ENCODE measurements at places on chromosomes 5 and 9. TPM values are rescaled to one million over a fixed set of nuclear protein-coding genes. Genes with fewer than 3 reads are reported as not detected.

- no peak for DNase-seq
Observed at GRCh38 chr9:120736881-120737280, 22.6 kb upstream of the MEGF9 start.

DNA sequence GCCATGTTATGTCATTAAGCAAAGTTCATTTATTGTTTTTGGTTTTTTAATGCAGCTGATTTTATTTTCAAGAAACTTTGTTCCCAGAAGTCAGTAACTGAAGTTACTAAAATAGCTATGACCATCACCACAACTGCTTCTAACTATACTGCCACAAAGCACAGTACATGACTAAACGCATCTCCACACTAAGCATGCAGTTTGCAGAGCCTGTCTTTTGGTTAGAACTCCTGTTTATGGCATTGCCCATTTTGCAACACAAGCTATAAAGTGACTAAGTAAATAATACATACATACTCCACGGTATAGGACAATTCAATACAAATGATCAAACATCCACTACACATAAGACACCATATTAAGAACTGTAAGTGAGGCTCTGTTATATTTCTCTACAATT is 109.7 kb downstream of the MLLT3 start:
- DNase-seq, result no peak

GRCh38 chr5:33712664-33713063 is 179.1 kb downstream of the ADAMTS12 start:
- DNase-seq, result no peak

DNA sequence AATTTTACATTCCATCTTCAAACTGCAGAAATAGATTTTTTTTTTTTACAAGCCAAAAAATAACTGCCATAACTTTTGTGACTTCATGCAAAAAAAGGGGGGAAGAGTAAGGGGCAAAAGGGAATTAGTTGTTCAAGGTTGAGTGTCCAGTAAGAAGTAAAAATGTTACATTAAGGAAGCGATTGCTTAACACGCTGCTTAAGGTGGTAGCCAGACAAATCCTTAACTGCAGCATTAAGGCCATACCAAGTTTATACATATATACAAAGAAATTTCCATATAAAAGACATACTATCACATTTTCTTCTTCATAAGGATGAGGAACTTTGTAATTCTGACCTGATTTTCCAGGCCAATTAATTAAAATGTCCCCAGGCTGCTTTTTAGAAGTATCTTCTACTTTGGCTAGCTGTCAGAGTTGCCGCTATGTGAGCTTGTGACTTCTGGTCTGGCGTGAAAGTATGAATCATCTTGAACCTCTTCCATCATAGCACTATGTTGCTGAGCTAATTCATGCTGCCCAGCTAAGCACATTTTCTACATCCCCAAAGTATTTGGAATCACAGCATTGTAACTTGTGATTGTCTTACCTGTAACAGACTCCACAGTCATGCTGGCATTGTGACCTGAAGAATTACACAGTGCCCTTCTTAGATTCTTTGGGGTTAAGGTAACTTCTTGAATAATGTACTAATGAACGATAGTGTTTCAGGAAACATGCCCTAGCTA is 40.0 kb downstream of the G3BP1 start:
- no peak for DNase-seq

DNA sequence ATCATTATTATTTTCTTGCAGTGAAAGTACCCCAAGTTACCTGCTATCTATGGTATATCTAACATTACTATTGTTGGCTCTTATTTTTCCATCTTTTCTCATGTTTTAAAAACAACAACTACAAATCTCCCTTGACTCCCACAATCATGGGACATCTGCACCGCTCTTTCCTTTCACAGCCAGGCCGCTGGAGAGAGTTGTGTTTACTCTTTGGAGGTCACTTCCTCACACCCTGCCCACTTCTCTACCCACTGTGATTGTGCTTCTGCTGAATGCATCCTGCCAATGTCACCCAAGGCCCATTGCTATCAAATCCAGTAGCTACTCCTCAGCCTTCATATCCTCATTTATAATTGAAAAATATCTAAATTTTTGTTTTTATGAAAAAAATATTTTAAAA is 29.7 kb downstream of the SLC28A3 start:
- DNase-seq, result no peak

DNA sequence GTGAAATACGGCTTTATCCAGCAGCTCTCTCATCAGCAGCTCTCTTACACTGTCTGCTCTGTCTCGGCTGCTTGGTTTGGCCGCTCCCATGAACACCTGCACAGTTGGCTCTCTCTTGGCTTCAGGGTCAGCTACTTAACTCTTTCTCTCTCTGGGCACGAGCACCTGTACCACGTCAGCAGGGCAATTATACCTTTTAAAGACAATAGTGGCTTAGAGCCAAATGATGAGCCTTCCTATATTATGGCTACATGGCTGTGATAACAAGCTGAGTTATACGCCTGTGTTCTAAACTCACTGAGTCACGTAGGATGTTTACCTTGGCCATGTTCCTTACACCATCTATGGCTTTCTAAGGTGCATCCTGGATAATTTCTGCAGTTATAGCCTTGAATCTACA is 69.2 kb upstream of the CTNND2 start:
- no peak for DNase-seq

- DNase-seq, result no peak
Observed at GRCh38 chr5:114780290-114780689, 389.4 kb downstream of the TRIM36 start.

DNA sequence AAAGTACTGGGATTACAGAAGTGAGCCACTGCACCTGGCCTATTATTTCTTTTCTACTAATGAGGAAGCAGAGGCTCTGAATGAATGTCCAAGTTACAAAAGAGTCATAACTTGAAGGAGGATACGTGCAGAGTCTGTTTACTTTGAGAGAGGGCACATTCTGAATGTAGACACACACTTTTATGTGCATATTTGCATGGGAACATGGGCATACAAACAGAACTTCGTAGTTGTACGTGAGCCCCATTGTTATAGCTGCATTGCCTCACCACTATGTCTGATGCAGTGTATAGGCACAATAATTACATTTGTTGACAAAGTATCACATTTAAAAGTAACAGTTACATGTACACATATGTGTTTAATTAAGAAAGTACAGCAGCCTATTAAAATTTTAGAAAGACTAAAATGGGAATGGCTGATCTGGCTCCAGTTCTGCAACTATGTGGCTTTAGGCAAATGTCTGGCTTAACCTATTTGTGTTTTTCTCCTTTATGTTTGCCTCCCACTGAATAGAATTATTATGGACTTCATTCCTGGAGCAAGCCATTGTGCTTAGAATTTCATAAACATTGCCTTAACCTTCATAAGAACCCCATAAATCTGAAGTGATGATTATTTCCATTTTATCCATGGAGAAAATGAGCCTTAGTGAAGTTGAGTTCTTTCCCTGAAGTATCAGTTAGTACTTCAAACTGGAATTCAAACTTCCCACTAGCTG is 3.0 kb upstream of the DPYSL3 start:
- DNase-seq, result no peak

GRCh38 chr9:135275571-135276289 is 188.3 kb downstream of the OLFM1 start:
- DNase-seq, result no peak

DNA sequence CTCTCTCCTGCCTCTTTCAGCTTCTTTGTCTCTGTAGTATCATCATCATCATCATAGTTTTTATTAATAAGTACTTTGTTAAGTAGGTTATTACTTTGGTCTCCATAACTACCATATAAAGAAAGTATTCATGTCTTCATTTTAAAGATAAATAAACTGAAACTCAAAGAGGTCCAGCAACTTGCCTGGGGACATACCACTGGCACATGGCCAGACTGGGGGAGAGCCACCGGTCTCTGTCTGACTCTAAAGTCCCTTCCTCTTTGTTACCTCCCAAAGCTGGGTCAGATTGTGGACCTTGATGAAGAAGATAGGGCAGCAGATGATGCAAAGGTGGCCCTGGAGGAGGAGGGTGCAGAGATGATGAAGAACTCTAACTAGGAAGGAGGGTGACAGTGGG is 8.5 kb downstream of the CDX1 start:
- DNase-seq, result no peak

DNA sequence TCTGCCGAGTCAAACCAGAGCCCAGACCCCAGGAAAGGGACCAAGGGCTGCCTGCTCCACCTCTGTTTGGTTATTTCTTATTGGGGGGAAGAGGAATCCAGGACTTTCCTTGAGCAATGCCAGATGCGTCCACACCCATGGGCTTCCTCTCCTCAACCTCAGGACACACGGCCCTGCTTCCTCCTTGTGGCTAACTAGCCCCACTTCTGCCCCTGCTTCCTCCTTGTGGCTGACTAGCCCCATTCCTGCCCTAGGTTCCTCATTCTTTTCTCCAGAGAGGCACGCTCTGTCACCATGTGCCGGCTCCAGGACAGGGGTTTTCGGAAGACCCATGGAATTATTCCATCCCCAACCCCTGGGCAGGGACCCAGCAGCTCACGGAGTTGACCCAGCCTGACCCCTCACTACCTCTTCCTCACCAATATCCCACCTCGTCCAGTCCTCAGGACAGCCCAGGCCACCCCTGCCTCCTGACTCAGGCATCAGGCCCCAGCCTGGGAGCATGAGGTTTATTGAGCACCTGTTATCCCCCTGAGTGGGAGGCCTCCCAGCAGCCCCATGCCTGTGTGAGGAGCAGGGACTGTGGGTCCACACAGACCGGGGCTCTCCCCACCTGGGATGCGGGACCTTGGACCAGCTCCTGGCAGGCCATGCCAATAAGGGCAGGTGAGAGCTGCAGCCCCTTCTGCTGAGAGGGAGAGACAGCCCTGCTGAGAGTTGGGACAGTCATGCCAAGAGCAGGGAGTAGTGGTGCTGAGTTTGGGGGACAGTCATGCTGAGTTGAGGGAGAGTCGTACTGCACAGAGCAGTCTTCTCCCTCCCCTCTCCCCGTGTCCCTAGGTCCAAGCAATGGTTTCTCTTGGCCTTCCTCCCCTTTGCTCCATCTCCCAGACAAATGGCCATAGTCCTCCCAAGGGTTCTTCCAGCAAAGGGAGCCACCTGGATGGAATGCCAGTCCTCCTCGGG is 11.8 kb upstream of the FCN1 start:
- no peak for DNase-seq

- no peak for DNase-seq
Observed at GRCh38 chr9:32399110-32399815, 14.8 kb downstream of the ACO1 start.

GRCh38 chr9:98391867-98392266 is 136.4 kb upstream of the TBC1D2 start:
- no peak for DNase-seq

DNA sequence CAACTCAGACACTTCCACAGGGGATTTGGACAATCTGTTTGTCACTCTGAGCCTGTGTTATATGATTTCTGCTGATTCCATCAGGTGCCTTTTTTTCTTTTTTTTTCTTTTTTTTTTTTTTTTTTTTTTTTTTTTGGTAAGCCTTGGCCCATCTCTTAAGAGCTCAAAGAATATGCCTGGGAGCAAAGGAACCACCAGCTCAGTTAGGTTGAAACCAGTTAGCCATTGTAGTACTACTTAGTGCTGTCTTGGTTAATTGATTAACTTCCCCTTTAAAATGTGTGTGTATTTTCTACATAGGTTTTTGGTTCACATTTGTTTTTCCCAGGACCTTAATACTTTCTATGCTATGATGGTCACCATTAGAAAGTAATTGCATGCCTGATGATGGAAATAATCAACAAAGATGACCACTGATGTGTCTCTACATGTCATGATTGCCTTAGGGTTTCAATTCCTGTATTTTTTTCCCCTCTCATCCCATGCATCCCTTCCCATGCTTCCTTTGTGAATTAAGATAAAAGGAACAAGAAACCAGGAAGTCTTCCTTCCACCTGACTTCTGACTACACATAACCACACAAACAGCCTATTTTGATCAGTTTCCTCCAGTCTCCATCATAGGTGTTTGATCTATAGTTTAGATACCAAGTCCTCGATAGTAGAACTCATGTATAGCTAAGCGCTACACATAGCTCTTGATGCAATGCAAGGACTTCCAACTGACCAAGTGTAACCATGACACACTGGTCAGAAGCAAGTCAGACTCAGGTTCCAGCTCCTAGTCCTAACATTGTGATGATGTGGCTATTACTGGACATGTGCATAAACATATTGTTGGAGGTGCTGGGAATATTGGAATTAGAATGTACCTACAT is 306.1 kb downstream of the EFNA5 start:
- DNase-seq, result no peak

GRCh38 chr9:16179566-16179965 is 626.7 kb downstream of the CCDC171 start:
- no peak for DNase-seq

- DNase-seq, result no peak
Observed at GRCh38 chr9:93122721-93123221, 11.3 kb downstream of the NINJ1 start.

GRCh38 chr5:29896646-29897045 is 1296.8 kb upstream of the CDH6 start:
- no peak for DNase-seq

DNA sequence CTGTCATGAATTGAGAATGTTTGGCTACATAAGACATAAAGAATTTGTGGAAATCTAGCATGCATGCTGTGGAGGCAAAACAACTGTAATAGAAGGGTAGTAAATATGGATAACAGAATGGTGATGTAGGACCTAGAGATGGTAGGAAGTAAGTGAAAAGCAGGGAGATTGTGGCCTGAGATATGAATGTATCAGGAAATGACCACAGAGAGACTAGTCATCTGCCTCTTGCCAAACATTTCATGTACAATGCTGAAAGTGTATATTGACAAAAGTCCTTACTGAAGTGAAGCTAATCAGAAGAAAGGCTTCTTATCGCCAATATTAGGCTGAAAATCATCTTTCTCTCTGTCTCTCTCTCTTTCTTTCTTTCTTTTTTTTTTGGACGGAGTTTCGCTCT is 873.1 kb upstream of the CTNND2 start:
- DNase-seq, result no peak

DNA sequence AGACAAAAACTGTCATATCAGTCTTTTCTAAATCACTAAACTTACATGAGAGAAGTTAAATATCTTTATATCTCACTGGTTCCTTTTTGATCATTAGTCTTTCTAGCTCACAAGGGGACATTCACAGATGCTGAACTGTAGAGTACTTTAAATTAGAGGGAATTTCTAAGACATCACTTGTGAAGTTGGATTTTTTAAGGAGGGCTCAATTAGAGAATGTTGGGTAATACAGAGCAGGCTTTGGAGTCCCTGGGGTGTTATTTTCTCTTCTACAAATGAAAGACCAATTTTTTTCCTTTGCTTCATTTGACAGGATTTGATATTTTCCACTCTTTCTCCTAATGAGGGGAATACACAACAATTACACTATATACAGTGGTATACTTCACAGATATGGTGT is 48.6 kb upstream of the SPDL1 start:
- no peak for DNase-seq

- no peak for DNase-seq
Observed at GRCh38 chr9:122151267-122151828, 8.2 kb downstream of the NDUFA8 start.

- DNase-seq, result no peak
Observed at GRCh38 chr5:55407059-55407684, 99.4 kb downstream of the MTREX start.

- DNase-seq, result no peak
Observed at GRCh38 chr5:14945450-14945849, 73.9 kb upstream of the ANKH start.

CSF2 gene
- total RNA-seq, result 130 TPM

FASTKD3 gene
- 19.8 TPM for total RNA-seq

CCIN gene
- total RNA-seq, result not detected

SLC31A2 gene
- total RNA-seq, result 3.4 TPM

PCDHGB6 gene
- 0.22 TPM for total RNA-seq

IL3 gene
- 152 TPM for total RNA-seq

LIFR gene
- 0.43 TPM for total RNA-seq

C5orf58 gene
- not detected for total RNA-seq

IFNA21 gene
- total RNA-seq, result not detected

STING1 gene
- total RNA-seq, result 139 TPM

SPAG8 gene
- total RNA-seq, result 0.48 TPM

FOXI1 gene
- total RNA-seq, result not detected

TAF11L14 gene
- total RNA-seq, result not detected
